NCI-H2029 (cell line): ENCODE measurements at places on chromosomes 1 and 21.

DNA sequence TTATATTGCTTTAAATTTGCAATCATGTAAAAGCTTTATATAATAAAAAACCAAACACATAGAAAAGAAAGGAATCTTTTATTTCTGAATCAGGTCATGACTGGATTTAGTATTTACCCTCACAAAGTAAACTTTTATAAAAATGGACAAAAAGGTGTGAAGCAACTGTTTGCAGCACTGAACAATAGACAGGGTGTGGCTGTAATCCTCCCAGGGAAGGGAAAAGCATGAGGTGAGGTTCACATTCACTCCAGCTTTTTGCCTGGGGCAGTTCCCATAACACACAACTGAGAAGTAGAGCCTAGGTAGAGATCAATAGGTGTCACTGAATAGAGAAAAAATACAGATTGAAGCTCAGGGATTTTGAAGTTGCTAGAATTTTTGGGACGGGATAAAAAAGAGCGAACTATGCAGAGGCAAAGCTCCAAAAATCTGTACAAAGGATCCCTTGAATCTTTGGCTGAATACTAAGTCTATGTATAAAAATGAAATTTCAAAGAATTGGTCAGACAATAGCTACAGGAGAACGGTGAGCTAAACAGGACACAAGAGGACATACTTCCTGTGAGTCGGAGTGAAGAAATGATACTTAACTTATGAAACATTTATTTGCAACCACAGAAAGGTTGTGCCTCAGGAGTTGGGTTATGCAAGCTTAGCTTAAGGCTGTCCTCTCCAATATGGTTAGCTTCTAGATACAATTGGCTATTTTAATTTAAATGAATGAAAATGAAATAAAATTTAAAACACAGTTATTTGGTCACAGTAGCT lies 162.0 kb upstream of the ZP4 start:
- no peak for DNase-seq

- peak; percentile 60 for DNase-seq
Observed at GRCh38 chr1:48776393-48777218, at the start of gene BEND5. Gene BEND5 (minus strand): TSS chr1:48776891. CDS start chr1:48776831, 60 bp downstream.

DNA sequence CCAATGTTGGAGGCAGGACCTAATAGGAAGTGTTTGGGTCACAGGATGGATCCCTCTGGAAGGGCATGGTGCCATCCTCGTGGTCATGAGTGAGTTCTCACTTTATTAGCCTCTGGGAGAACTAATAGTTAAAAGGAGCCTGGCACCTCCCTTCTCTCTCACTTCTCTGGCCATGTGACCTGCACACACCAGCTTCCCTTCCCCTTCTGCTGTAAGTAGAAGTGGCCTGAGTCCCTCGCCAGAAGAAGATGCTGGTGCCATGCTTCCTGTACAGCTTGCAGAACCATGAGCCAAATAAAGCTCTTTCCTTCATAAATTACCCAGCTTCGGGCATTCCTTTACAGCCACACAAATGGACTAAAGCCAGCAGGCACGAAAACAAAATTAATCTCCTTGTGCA lies 23.6 kb downstream of the ACOT7 start:
- no peak for DNase-seq

DNA sequence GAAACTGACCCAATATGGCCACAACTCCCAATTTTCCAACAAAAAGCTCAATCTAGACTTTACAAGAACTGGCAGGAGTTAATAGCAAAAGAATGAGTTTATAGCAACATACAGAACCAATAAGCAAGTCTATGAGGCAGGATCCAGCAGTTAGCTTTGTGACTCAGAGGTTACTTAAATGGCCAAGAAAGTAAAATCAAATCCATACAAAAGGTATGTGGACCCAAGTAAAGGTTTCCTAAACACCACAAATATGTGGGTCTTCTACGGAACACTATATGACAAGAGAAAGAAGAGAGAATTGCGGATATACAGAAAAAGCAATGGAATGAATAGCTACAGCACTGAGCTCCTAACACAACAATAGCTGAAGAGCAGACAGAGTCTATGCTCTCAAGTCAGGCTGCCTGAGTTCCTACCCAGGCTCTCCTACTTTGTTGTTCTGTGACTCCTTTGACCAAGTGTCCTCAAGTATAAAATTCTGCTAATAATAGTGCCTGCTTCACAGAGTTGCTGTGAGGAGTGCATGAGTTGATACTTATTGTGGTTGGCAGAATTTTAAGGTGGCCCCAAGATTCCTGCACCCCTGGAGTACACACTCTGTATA lies 204.3 kb downstream of the SMYD3 start:
- no peak for DNase-seq

DNA sequence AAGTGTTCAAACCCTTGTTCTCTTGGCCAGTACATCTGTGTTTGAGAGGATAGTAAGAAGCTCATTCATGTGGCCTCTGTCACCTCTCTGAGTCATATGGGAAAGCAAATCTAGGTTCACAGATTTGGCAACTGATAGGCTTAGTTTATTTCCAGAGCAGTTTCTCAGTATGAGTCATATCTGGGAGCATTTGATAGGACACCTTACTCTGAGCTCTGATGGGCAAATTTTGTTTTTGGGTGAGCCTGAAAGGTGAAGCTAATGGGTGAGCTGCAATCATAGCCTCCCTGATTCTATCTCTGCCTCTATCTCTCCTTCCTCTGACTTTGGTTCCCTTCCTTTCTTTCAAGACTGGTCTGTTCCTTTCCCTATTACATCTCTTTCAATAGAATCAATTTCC lies 134.4 kb downstream of the S1PR1 start:
- no peak for DNase-seq

DNA sequence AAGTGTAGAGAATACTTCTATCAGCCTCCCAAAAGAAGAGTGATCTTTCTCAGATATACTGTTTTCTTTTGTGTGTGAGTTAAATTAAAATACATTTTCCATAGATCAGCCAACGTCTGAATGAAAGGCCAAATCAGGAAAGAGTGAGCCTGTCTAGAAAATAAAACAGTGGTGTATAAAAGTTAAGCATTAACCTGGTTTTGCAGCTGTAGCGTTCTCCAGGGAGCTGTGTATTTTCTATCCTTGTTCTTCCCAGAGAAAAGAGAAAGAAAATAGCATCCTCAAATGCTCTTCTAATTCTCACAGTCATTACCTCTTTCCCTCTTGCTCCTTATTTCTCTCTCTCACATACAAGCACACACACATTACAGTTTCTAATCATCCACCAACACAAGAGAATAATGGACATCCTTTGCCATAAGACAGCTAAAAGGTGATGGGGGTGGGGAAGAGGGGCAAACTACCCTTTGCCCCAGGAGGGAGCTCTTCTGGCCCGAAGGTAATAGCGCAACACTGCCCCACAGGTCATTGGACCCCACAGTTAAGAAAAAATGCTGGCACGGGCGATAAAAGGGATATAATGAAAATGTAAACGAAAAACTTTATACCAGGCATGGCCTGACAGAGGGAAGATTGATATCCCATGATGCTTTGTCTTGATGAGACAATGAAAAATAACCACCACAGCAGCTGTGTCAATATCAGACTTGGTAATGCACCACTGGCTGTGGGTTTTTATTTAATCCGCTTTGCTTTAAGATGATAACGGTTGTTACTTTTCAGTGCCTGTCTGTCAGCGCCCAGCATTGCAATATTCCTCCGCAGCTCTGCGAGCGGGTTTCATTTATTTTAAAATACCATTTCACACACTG lies 150.3 kb downstream of the NUF2 start:
- peak; percentile 62 for DNase-seq

GRCh38 chr1:38466487-38466886 lies 393.1 kb downstream of the RRAGC start:
- DNase-seq, result no peak

DNA sequence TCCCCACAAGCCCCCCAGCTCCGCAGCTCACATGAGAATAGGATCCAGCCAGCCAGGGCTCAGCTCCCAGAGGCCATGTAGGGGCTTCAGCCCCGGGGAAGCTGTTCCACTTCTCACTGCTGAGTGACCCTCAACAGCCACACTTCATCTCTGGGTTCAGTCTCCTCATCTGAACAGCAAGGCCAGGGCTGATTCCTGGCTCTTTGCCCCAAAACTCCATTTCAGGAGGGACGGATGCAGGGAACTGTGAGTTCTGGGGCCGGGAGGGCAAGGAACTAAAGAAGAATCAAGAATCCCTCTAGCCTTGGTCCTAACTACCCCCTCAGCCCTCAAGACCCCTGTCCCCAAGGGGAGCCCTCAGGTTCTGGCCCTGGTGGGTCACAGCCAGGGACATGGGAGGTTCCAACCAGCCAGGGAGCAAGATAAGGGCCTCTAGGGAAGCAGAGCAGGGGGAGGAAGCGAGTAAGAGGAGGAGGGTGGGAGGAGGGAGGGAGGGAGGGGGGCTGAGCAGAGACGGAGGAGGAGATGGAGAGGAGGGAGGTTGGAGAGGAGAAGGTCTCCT lies 13.1 kb downstream of the SDC3 start:
- DNase-seq, result no peak

DNA sequence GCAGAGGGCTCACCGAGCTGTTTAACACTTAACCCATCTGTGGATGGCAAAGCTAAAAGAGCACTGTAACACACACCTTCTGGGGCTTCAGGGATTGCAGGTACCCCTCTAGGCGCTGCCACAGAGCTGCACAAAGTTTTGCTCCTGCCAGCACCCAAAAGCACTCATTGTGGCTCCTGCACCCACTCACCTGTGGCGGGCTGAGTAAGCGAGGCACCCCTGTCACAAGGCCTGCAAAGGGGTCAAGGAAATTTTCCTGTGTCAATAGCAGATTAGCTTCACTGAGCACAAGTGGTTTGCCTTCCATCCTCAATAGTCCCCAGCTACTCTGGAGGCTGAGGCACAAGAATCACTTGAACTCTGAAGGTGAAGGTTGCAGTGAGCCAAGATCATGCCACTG lies 29.5 kb upstream of the KCNK1 start:
- DNase-seq, result no peak

- DNase-seq, result no peak
Observed at GRCh38 chr1:27602462-27603308, 1.3 kb downstream of the AHDC1 start.

GRCh38 chr1:26706315-26706714 lies 10.5 kb downstream of the ARID1A start:
- DNase-seq, result no peak

DNA sequence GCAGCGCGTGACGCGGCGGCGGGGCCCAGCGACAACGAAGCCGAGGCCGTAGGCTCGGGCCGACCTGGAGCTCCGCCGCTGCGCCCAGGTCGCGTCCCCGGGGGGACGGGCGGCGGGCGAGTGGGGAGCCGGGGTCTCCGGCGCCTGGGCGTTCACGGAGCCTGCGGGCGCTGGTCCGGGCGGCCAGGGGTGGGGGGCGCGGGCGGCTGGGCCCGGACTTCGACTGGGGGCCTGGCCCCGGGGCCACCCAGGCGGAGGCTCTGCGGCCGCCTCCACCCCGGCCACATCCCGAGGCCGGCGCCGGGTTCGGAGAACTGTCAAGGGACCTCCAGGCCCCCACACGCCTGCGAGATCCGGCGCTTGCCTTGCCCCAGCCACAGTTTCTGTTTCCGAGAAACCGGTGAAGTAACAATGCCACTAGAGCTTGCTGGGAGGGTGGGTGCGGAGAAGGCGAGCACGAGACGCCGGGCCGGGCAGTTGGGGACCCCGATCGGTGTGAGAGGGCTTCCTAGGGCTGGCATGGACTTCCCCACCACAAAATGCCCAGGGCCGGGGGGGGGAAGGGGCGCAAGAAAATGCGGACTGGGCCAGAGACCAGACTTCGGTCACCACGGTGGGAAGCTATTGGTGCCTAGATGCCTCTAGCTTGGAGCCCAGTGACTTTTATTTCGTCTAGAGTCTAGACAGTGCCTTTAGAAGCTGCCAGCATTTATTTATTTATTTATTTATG lies 501 bp downstream of the FBXO6 start:
- DNase-seq, result no peak

DNA sequence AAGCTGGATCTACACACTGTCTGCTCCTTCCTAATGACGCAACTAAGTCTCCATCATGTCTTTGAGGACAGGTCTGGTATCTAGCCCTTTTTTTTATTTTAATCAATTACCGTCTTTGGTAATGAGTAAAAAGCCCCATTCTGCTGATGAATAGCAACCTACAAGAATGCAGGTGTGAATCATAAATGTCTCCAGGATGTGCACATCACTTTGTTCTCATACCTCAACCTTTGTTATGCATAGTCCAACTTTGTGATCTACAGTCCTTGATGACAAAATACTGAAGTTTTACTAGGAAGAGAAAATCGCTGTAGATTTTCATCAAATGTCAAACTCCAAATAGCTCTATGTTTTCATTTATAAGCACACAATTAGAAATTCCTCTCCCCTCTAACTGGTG lies 39.3 kb downstream of the PLPPR5 start:
- DNase-seq, result no peak

DNA sequence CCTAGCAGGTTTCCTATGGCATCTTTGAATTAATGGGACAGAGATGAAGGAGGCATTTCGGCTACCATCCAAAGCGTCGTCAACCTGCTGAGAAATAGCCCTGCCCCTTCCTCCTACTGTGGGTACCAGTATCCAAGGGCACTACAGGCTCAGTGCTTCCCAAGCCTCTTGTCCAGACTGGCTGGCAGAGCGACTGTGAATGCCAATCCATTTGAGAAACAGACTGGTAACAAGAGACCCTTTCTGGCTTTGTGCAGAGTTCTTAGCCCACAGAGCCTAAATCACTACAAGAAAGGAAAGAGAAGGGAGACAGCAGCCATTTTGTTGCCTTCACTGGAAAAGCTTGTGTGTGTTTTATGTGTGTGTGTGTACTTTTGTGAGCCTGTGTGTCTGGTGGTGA lies 115.5 kb downstream of the HMGB4 start:
- DNase-seq, result no peak

DNA sequence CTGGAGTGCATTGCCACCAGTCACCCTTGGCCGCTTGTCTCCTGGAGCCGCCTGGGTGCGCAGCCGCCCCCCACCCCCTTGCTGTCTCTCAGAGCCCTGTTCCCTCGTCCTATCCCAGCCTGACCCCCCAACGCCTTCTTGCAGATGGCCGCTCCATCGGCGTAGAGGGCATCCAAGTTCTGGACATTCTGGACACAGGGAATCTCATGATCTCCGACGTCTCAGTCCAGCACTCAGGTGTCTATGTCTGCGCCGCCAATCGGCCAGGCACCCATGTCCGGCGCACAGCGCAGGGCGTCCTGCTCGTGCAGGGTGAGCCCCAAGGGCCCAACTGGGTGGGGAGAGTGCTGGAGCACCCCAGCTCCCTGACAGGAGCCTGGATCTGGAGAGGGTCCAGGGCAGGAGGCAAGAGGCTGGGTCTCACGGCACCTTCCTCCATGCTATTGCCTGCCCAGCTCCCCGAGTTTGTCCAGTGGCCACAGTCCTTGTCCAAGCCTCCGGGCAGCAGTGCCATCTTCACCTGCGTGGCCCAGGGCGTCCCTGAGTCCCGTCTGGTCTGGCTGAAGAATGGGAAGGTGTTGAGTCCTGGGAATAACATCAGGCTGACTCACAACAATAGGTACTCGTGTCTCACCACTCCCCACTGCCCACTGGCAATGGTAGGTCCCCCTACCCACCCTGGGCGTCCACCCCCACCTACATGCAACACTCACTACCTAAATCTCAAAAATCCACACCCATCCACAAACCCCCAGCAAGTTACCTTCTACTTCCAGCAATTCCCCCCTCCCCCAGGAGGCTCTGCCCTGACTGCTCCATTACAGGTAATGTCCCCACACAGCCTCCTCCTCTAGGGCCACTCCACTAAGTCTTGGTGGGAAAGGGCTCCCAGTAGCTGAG lies 24.6 kb downstream of the SLC27A3 start:
- no peak for DNase-seq

- no peak for DNase-seq
Observed at GRCh38 chr1:217673387-217673786, 42.2 kb downstream of the SPATA17 start.
